Activated naive CD8-positive, alpha-beta T cell treated with anti-CD3 and anti-CD28 coated beads, Interleukin-2, amount 50 U/mL, for 16 hours (primary cell): ENCODE measurements at places on chromosomes 7 and 10.

DNA sequence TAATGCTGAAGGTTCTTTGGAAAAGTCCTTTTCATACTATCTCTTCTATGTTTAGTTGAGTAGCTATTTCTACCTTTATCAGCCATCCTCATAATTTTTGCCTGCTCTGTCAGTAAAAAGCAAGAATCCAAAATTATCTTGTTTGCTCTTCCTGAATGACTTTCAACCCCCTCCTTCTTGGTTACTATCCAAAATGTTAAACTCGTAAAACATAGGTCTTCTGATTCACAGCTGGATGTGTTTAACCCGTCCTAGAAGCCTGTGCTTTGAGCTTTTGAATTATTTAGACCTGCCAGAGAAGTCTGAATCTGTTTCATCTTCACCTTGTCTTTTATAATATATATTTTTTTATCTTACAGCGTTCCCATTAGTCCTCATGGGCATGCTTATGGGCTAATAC lies 136.4 kb upstream of the MDFIC start:
- no peak for DNase-seq

- DNase-seq = no peak
These were observed 43.0 kb upstream of the SHTN1 start for GRCh38 chr10:117047947-117048346.

GRCh38 chr7:95104739-95105138 lies 197.3 kb downstream of the PPP1R9A start:
- no peak for DNase-seq

DNA sequence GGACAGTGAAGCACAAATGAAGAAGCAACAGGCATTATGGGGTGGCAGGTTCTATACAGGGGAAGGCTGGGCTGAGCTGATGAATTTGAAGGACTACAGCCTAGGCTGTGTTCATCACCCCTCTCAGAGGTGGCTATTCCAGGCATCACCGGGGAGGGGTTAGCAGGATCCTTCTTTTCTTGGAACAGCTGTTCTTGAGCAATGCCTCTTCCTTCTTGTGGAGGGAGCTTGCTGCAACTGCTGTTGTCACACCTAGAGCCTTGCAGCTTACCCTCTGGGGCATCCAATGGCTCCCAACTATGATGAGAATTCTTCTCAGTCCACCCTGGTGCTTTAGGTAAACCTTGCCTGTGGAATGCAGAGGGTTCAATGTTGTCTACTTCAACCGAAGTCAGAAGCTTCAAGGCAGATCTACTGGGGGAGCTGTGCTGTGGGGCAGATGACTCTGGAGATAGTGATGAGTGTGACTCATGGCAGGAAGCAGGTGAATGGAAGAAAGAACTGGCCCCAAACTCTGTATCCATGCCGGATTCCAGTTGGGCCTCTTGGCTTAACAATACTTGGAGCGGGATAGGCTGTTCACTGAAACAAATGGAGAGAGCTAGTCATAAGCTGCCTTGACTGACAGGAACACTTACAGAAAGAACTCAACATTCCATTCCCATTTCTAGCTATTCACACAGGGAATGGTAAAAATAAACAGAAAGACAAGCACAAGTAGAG lies 21.5 kb upstream of the PPP3CB start:
- DNase-seq = no peak

- no peak for DNase-seq
These were observed 170.1 kb downstream of the GATA3 start for GRCh38 chr10:8224591-8224990.
